Stimulated activated CD8-positive, alpha-beta memory T cell treated with anti-CD3 and anti-CD28 coated beads, Interleukin-7, amount 100 ng/mL, for 4 hours (primary cell): ENCODE measurements at places on chromosomes 3 and 15.

- DNase-seq, result peak; percentile 25
Observed at GRCh38 chr3:120147072-120147871, 53.0 kb upstream of the GSK3B start.

- no peak for DNase-seq
Observed at GRCh38 chr3:112412494-112412893, 79.5 kb downstream of the CD200 start.

DNA sequence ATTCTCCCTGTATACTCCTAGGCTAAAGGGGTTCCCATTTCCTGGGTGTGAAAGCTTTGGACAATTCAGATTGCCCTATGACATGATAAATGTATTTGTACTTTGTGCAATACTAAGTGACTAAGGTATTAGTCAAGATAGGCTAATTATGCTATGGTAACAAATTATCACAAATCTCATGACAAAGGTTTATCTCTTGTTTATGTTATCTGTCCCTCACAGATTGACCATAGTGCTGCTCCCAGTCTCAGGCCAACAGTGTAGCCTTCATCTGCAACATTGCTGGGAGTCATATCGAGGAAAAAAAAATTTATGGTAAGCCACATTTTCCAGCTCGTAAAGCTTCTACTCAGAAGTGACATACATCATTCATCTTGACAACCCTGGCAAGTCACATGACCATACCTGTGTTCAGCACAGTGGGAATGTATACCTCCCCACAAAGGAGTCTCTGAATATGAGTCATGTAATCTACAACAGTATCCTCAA lies 346.2 kb downstream of the IGSF11 start:
- no peak for DNase-seq

DNA sequence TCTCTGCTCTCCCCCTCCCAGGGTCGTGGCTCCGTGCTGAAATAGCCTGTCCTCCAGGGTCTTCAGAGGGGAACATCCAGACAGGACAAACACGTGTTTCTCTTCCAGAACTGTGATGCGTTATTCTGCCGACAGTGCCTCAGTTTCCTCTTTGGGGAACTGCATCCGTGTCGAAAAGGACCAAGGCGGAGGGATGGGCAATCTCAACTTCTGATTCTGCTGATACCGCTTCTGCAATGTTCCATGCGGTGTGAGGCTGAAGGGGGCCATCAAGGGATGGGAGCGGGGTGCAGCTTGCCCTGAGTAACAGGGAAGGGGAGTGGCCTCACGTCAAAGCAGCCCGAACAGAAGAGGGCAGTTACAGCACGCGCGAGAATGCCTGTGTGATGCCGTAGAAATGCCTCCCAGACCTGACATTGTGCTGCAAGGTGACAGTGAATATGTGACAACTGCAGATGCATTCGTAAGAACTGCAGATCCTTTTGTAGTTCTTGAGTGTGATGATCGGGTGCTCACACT lies 275.7 kb downstream of the SHQ1 start:
- DNase-seq, result no peak

DNA sequence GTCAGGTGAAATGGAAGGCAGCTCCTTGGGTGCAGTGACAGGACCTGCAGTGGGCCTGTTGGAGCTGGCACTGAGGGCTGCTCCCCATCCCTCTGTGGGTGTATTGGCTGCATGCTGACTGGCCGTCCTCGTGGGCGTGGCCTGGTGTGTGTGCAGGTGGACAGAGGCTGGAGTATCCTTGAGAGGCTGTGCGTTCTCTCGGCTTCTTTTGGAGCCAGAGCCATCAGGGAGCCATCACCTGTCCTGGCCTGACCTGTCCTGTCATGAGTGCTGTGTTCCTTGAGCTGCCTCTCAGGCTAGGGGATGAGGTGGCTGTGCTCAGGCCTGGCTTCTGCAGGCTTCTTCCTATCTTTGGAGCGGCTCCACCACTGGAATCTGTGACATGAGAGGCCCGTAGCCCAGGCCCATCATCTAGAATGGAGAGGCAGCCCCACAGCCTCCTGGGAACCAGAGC lies 61.5 kb downstream of the APBA2 start:
- DNase-seq, result no peak

DNA sequence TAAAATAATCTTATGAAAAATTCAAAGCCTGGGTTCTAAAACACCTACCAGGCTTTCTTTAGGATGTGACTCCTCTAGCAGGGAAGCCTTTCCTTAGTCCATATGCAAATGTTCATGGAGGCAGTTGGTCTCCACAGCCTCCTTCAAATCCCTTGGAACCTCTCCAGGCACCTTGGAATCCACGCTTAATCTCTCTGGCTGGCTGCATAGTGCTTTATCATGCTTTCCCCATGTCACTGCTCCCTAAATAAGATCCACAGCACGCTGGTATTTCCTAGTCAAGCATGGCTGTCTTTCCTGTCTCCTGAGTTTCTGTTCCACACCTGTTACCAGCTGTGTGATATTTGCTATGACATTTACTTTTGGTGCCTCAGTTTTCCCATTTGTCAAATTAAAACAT lies 71.3 kb downstream of the CLSTN2 start:
- no peak for DNase-seq

- DNase-seq, result peak; percentile 63
Observed at GRCh38 chr3:189041482-189042090, 130.2 kb upstream of the TPRG1 start.

DNA sequence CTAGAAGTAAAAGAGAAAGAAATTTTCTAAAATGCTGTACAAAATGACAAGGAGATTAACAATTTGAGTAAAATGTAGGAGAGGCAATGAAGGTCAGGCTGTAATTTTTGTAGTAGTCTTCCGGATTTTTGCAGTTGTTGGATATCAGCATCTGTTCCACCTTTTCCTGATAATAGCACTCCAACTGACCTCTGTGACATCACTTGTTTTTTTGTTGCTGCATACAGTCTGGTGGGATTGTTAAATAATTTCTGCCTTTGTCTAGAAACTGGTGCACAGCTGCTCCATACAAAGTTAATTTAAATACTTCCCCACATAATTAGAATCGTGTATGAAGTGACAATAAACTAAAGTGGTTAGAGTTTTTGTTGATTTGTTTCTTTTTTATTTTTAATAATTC lies 731.4 kb downstream of the PLOD2 start:
- DNase-seq, result no peak

DNA sequence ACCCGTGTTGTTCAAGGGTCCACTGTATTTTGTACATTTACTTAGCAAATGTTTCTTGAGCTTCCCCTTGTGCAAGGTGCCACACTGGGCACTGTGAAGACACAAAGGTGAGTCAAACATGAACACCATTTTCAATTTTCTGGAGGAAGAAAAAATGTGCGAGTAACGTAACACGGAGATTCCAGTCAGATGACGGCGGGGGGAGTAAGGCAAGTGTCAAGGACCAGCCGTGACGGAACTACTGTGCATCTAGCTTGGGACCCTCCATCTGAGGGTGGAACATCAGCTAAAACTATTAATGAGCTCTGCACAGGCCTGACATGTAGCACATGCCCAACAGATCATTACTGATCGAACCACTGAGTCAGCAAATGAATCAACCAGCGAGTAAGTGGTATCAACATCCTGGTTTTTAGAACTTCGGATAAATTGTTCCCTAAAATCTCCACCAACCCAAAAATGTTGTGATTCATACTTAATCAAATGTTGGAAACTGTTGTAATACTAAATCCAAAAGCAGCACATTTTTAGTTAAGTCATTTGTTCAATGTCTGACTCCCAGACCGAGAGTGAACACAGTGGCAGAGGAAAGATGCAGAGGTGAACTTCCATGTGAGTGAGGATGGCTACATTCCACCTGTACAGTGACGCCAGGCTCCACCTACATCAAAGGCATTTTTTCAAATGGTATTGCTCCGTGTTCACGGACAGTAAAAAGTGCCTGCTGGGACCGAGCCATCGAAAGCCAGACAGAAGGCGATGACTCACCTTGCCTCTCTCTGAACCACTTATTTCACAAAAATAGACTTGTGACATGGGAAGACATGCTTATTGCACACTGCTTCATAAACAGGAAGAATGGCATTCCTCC lies 172.2 kb downstream of the ATP10A start:
- DNase-seq, result no peak

GRCh38 chr15:34472947-34473346 lies 35.3 kb upstream of the GOLGA8A start:
- no peak for DNase-seq

- no peak for DNase-seq
Observed at GRCh38 chr15:80210611-80211573, 41.1 kb downstream of the CTXND1 start.

DNA sequence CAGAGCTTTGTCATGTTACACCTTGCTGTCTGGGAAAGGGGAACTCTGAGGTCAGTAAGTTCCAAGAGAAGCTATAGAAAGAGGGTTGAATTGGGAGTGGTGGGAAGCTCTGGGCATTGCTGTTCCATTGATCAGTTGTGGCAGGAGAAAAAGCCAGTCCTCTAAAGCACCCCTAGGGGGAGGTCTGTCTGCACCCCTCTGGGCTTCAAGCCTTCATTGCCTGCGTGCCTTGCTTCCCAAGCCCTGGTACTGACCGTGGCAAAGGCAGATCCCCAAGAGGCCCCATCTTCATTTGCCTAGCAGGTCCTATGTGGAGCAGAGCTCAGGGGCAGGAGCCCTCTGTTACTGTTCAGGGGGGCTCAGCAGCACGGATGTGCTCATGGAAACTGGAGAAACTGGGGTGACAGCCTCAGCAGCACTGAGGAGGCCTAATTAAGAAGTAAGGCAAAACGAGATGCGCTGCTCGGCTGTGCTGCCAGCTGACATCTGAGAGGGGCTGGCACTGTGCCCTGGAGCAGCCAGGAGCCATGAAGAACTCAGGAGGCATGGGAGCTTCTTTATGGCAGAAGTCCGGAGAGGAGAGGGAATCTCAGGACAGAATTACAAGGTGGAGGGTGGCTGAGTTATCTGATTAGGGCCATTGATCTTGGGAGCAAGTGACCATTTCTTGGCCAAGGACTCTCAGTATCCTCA lies 270.9 kb downstream of the RPLP1 start:
- no peak for DNase-seq

DNA sequence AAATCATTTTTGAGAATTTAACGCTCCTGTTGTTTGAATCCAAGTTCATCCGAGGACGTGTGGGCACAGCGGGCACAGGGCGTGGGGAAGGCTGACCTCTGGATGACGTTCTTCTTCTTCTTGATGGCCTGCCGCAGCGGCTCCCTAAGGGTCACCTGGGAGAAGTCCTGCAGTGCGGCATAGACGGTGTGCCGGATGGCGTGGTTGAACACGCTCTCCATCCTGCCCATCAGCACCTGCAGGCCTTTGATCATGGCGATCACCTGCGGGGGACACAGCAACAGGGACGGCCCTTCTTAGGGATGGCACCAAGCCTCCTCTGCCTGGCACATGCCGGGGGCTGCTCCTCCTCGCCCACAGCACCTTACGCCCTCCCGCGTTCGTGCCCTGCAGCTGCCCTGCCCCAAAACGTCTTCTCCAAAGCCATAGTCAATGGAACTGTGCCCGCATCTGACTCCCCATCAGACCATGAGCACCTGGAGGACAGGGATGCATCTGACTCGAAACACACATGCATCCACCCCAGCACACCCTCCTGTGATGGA lies 61.5 kb downstream of the CYFIP1 start:
- DNase-seq, result no peak

- DNase-seq, result no peak
Observed at GRCh38 chr3:30704931-30705890, 98.8 kb downstream of the TGFBR2 start.
